ENCODE measurements at places on chromosomes 7 and 10. TPM values are rescaled to one million over a fixed set of nuclear protein-coding genes. Genes with fewer than 3 reads are reported as not detected.

- H3K4me3 ChIP-seq: no peak overlapping the region
- H3K4me1 ChIP-seq: no peaks in the 10 kb centered on the region
- DNase-seq: no peak
- H3K27ac ChIP-seq: peak overlapping the region; percentile 0
Observed at GRCh38 chr10:35409094-35409582, 72.8 kb downstream of the CCNY start.

- H3K4me1 ChIP-seq: no peaks in the 10 kb centered on the region
- no peak overlapping the region for H3K4me3 ChIP-seq
- H3K27me3 ChIP-seq: no peaks in the 10 kb centered on the region
- no peak for DNase-seq
Observed at GRCh38 chr7:81140775-81141174, 221.9 kb upstream of the SEMA3C start.

- H3K27me3 ChIP-seq: no peaks in the 10 kb centered on the region
- H3K4me3 ChIP-seq: no peak overlapping the region
- H3K4me1 ChIP-seq: no peaks in the 10 kb centered on the region
- H3K27ac ChIP-seq: no peak overlapping the region
- no peaks in the 10 kb centered on the region for H3K36me3 ChIP-seq
Observed at GRCh38 chr7:121575194-121575765, 179.2 kb upstream of the FAM3C start.

GRCh38 chr10:62095181-62096122, 173.2 kb downstream of the RTKN2 start:
- no peak overlapping the region for H3K4me3 ChIP-seq
- H3K36me3 ChIP-seq: no peaks in the 10 kb centered on the region
- peak overlapping the region; percentile 75 for H3K27ac ChIP-seq
- no peak for DNase-seq
- peaks cover 11% of the 10 kb centered on the region for H3K4me1 ChIP-seq

DNA sequence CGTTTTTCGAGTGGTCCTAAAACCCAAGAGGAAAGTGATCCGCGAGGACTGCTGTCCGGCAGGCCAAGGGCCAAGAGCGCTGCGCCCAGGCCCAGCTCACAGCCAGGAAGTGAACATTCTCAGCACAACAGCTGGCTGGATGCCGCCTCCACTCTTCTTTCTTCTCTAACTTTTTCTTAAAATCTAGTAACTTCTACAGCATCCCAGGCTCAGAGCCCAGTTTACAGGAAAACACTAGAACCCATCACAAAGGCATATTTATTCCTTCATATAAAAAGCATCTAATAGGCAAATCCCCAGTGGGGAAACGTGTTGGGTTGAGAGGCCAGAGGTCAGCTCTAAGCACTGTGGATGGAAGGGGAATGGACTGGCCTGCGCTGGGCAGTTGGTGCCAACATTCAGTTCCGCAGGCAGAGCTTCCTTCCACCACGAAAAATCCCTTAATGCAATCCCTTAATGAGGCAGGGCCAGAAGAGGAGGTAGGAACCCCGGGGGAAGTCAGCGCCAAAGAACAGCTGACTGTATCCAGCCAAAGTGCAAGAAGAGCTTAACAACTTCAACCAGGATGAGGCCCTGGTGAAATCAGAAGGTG, 74.8 kb downstream of the ZRANB1 start:
- peaks cover 26% of the 10 kb centered on the region for H3K4me1 ChIP-seq
- H3K36me3 ChIP-seq: no peaks in the 10 kb centered on the region
- H3K27ac ChIP-seq: peak overlapping the region; percentile 69
- H3K27me3 ChIP-seq: no peaks in the 10 kb centered on the region
- no peak overlapping the region for H3K4me3 ChIP-seq

The DGKI gene
- 2.9 TPM for total RNA-seq

DNA sequence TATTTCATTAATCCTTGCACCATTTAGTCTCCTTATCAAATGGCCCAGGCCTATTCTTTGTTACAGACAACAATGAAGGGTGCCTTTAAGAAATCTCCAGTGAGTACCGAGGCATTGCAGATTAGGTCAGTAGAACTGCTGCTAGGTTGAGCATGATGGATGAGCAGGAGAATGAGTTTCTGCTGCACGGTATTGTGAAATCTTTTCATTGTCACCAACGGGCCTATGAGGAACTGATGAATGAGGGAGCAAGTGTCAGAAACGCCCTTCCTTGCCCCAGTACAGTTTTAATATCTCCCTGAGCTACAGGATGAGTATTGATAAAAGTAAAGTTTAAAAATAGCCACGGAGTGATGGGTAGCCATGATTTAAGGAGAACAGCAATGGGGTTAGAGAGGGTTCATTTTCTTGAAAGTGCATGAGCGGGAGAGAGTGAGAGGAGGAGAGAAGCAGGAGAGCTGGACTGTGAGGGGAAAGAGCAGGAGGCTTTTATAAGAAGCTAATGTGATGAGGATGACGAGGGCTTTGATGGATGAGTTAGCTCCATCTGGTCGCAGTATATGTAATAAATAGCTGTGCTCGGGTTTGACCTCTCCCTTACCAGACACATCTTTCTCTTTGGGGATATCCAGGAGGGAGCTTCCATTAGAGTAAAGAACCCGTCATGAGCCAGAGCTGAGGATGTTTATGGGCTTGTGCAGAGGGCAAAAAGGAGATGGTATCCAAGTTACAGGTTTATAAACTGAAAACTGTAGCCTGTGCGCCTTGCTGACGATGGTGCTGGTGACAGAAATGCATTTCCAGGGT, 526.1 kb downstream of the LRMDA start:
- H3K27me3 ChIP-seq: no peaks in the 10 kb centered on the region
- no peak for DNase-seq
- no peaks in the 10 kb centered on the region for H3K4me1 ChIP-seq
- H3K4me3 ChIP-seq: no peak overlapping the region
- H3K27ac ChIP-seq: no peak overlapping the region

- H3K27me3 ChIP-seq: no peaks in the 10 kb centered on the region
- H3K36me3 ChIP-seq: no peaks in the 10 kb centered on the region
- no peak overlapping the region for H3K27ac ChIP-seq
- H3K4me1 ChIP-seq: no peaks in the 10 kb centered on the region
- DNase-seq: no peak
- H3K4me3 ChIP-seq: no peak overlapping the region
Observed at GRCh38 chr7:55774327-55775050, 88.1 kb downstream of the SEPTIN14 start.

DNA sequence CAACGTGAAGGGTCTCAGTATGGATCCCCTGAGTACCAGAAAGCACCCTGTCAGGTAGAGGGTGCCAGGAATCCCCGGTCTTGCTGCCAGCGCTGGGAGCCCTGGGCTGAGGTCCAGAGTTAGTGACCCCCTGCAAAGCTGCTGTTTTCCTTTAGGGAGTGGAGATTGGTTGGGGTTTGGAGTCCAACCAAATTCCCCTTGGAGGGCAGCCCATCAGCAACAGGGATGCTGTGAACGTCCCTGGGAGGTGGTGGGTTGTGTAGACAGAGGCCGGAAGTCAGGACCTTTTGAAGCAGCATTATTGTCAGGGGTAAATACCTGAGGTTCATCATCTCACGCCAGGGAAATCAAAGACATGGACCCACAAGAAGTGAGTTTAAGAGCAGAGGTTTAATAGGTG, 104.2 kb downstream of the COL26A1 start:
- H3K27ac ChIP-seq: no peak overlapping the region
- no peaks in the 10 kb centered on the region for H3K27me3 ChIP-seq
- H3K4me1 ChIP-seq: no peaks in the 10 kb centered on the region
- no peaks in the 10 kb centered on the region for H3K36me3 ChIP-seq

The UPK3B gene
- not detected for total RNA-seq

The GARIN1A gene
- total RNA-seq: not detected

Measured in uterus (tissue), 4 donors.